ENCODE measurements at places on chromosomes 6 and 20.

- peak; percentile 50 for DNase-seq
These were observed 148.3 kb downstream of the HS3ST5 start for GRCh38 chr6:114194362-114195026.

DNA sequence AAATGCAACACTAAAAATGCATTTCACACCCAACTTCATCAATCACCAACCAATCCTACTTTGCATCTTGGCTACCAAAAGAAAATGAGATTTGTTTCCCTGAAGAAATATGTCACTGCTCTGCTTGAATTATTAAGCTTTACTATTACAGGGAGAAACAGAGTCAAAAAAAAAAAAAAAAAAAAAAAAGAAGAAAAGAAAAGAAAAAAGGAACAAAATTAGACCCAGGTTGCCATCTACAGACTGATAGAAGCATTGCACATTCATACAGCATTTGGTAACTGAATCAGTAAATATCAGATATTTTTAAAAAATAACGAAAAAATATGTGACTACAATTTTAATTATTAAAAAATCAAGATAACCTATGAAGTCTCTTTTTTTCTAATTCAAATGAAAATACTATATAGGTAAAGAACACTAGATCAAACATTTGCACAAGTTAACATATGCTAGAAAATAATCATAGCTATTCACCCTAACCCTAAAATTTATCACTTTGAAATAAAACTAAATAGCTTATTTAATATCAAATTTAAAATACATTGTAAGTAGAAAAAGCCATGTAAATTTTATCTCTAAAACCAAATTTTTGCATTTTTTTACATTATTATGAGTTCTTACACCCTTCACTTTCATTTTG lies 83.3 kb downstream of the DCDC2 start:
- no peak for DNase-seq

- DNase-seq: no peak
These were observed 51.9 kb upstream of the UBR2 start for GRCh38 chr6:42511803-42512422.

GRCh38 chr6:79543411-79543810 lies 6.2 kb upstream of the LCA5 start:
- no peak for DNase-seq

- no peak for DNase-seq
These were observed 60.1 kb upstream of the RNF146 start for GRCh38 chr6:127206531-127207095.

DNA sequence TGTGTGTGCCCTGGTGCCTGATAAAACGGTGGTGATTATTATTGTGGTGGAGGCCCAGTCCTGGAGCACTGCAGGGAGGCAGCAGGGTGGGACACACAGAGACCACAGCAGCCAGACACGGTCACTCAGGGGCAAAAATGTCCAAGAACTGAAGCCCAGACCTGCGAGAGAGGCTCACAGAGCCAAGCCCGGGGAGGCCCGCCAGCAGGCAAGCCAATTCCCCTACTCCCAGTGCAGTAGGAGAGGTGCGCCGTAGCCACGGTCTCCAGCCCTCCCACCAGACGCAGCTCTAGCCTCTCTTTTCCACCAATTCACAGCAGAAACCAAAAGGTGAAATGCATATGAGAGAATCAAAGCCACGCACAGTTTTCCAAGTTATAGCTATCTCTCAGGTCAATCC lies 179.4 kb upstream of the TAB2 start:
- DNase-seq: no peak

DNA sequence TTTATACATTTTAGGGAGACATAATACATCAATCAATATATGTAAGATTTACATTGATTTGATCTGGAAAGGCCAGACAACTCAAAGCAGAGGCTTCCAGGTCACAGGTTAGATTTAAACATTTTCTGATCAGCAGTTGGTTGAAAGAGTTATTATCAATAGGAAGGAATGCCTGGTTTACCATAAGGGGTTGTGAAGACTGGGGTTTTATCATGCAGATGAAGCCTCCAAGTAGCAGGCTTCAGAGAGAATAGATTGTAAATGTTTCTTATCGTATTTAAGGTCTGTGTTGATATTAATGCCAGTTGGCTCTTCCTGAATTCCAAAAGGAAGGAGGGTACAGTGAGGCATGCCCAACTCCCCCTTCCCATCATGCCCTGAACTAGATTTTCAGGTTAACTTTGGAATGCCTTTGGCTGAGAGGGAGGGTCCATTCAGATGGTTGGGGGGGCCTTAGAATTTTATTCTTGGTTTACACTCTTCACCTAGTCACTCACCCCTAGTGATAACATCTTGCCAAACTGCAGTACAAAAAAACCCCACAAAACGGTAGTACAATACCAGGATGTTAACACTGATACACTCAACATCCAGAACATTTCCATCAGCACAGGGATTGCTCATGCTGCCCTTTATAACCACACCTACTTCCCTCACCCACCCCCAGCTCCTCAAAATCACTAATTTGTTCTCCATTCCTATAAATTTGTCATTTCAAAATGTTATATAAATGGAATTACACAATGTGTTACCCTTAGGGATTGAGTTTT lies 259.6 kb upstream of the PLN start:
- no peak for DNase-seq

DNA sequence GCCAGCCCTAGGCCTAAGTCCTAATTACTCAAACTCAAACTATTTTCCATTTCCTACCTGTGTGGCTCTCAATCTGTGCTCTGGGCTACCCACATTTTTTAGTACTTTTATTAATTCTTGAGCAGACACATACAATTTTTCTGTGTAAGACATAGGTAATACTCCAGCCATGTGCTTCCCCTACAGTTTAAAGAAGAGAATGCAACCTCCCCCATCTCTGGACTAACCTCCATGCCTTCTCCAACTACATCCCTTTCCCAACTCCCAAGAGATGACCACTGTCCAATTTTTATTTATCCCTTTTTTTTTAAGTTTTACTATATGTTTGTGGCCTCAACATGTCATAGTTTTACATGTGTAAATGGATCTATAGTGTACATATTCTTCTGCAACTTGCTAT lies 5.8 kb downstream of the HMGN4 start:
- DNase-seq: no peak

- no peak for DNase-seq
These were observed 52.5 kb upstream of the TAGAP start for GRCh38 chr6:159097256-159097655.

GRCh38 chr6:106102967-106103727 lies 17.0 kb downstream of the PRDM1 start:
- DNase-seq: no peak

DNA sequence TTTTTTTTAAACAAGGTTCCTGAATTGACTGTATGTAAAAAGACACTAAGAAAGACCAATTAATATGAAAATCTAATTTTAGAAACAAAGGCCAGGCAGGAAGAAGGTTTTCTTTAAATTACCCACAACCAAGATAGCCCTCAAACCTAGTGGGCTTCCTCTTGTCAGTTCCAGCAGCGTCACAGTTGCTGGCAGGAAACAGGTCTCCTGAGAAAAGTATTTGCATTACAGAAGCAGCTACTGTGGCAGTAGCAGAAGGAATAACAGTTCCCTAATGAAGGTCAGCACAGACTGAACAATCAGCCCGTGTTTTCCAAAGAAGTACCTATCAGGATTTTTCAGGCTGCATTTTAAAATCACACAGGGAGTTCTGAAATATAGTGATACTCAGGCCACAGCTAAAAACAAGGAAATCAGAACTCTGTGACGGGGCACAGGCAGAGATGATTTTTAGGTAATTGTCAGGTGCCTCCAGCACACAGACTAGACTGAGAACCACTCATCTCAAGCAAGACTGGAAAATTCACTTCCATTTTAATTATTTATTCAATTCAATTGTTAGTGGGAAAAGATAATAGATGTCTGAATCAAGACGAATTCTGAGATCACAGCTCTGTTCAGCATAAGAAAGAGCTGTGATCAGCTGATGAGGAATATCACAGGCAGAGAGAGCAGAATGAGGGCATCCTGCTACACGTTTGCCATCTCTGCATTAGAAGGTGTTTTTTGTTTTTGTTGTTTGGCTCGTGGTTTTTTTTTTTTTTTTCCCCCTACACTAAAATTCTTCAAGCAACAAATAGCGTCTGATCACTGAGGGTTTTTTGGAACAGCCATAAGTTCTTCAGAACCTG lies 230.5 kb upstream of the KHDRBS2 start:
- peak; percentile 58 for DNase-seq

GRCh38 chr6:6826095-6826901 lies 237.8 kb downstream of the LY86 start:
- no peak for DNase-seq

DNA sequence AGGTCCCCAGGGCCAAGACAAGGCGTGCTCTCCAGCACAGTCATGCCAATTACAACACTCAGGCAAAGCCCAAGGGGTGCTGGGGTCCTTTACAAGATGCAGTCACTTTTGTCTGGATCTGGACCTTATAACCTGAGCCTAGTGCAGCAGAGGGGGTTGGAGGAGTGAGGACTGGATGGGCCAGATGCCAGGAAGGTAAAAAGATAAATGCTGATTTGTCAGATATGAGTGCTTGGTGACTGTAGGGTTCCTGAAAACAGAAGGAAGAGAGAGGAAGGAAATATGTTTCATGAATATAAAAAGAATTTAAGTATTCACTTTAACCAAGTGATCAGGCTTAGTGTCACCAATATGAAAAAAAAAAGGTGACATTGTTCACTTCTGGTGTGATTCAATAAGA lies 43.4 kb upstream of the TFAP2A start:
- no peak for DNase-seq

DNA sequence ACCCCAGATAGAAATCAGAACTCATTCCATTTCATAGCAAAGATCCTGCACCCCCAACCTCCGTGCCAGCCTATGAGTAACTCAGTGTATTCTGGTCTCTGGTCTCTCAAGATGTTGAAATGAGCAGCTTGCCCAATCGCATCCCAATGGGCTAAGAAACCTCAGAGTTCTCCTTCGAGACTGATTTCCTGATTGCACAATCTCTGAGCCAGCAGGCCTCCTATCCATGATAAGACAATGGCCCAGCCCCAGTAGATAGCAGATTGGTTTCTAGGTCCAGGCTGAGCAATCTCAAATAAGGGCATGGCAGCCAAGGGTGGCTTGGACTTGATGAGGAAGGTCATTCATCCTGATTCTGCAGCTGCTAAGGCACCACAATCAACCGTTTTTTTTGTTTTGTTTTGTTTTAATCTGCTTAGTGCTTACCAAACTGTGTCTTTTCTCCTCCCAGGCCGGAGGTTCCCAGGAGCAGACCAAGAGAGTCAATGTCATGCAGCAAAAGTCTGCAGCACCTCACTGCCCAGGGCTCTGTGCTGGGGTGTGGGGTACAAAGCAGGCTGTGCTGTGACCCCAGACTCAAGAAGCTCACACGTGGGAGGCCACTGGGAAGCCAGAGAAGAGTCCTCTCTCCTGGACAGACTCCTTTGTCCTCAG lies 125.1 kb upstream of the NXT1 start:
- DNase-seq: no peak

GRCh38 chr20:48310305-48310704 lies 517.5 kb downstream of the PREX1 start:
- no peak for DNase-seq

DNA sequence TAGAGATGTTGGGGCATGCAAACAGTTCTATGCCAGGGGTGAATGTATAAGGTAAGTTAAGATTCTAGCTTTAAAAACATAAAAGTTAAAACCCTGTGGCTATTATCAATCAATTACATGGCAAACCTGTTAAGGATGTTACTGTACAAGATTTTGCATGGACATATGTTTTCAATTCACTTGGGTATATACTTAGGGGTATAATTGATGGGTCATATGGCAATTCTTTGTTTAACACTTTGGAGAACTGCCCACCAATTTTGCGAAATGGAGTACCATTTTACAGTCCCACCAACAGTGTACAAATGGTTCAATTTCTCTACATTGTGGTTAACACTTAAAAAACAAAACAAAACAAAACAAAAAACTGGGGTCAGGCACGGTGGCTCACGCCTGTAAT lies 9.4 kb upstream of the NCOA3 start:
- DNase-seq: no peak
